ENCODE measurements at places on chromosomes 3 and 15.

DNA sequence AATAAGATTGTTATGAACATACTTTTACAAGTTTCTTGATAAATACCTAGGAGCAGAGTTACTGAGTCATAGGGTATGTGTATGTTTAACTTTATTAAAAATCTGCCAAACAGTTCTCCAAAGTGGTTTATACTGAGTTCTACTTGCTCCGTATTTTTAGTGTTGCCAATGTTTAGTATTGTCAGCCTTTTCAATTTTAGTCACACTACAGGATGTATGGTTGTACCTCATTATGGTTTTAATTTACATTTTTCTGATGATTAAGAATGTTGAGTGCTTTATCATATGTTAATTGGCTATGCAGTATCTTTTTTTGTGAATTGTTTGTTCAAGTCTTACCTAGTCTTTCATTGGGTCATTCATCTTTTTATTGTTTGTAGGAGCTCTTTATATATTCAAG lies 4.3 kb downstream of the TMOD3 start:
- DNase-seq, result no peak

- no peak for DNase-seq
These were observed 79.2 kb upstream of the KLF13 start for GRCh38 chr15:31247404-31247803.

DNA sequence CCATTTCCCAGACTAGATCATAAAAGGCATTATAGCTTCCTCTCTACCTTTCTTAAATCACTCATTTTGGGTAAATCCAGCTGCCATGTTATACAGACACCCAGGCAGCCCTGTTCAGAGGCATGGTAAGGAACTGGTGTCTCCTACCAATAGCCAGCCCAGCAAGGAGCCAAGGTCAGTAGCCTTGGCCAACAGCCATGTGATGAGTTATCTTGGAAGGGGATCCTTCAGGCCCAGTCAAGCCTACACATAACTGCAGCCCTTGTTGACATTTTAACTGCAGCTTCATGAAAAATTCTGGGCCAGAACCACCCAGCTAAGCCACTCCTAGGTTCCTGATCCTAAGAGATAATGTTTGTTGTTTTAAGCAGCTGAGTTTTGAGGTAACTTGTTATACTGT lies 29.0 kb upstream of the ZMAT3 start:
- no peak for DNase-seq

GRCh38 chr15:60844511-60845174 lies 365.7 kb upstream of the ICE2 start:
- DNase-seq, result no peak

DNA sequence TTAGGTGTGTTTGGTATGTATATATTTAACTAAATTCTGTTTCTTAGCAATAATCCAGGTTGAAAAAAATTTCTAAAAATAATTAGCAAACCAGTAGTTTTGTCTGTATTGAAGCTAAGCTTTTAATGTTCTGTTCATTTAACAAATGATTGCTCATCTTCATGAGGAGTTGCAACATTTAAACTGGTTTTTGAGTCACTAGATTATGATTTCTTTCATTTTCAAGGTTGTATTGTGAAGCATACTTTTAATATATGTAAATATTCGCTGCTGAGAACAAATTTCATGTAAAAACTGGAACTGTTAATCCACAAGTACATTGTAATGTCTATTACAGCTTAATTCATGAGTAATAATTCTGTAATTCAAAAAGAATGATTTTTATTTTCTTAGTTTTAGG lies 192.7 kb downstream of the MBNL1 start:
- no peak for DNase-seq
